ENCODE measurements at places on chromosomes 1 and 21.

DNA sequence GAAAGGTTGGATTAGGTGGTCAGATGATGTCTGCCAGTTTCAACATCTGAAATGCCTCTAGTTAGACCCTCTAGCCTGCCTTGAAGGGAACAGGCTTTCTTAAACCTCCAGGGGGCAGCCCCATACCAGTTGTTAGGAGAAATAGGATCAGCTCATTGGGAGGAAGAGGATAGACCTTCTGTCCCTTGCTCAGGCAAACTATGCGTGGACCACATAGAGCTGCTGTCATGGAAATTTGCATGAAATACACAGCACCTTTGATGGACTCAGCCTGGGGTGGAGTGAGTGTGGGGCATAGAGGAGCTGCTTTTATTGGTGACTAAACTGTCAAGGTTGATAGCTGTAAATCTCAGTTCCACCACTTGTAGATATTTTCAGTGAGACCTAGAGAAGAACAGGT is 38.4 kb upstream of the SPAG17 start:
- DNase-seq = no peak

- no peak for DNase-seq
These were observed 55.8 kb downstream of the ELK4 start for GRCh38 chr1:205576011-205576410.

DNA sequence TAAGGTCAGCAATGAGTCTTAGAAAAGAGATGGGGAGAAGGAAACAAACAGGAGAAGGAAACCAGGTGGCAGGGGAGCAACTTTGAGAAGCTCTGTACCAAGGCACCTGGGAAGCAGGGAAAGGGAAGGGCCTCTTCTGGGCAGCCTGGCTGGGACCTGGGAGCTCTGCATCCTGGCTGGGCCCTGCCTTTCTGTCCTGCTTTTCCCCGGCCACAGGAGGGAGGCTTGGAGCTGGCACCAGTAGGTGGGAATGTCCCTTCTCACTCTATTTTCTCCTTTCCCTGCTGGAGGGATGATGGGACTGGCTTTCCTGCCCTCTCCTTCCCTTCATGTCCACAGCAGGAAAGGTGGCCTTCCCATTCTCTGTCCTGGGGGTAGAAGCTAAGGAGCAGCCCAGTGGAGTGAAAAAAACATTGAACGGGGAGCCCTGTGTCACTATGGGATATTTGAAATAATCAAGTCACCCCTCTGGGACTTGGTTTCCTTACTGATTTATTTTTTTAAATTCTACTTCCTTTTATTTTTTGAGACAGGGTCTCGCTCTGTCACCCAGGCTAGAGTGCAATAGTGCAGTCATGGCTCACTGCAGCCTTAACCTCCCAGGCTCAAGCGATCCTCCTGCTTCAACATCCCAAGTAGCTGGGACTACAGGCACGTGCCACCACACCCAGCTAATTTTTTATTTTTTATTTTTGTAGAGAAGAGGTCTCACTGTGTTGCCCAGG is 5.1 kb upstream of the NES start:
- no peak for DNase-seq

- no peak for DNase-seq
These were observed 49.1 kb downstream of the TRABD2B start for GRCh38 chr1:47948126-47948525.

- DNase-seq = no peak
These were observed 2.4 kb downstream of the ANKRD65 start for GRCh38 chr1:1418464-1419362.
